ENCODE measurements at places on chromosomes 1 and 21.

GRCh38 chr1:18644013-18644399, 13.4 kb downstream of the PAX7 start:
- no peak for DNase-seq

DNA sequence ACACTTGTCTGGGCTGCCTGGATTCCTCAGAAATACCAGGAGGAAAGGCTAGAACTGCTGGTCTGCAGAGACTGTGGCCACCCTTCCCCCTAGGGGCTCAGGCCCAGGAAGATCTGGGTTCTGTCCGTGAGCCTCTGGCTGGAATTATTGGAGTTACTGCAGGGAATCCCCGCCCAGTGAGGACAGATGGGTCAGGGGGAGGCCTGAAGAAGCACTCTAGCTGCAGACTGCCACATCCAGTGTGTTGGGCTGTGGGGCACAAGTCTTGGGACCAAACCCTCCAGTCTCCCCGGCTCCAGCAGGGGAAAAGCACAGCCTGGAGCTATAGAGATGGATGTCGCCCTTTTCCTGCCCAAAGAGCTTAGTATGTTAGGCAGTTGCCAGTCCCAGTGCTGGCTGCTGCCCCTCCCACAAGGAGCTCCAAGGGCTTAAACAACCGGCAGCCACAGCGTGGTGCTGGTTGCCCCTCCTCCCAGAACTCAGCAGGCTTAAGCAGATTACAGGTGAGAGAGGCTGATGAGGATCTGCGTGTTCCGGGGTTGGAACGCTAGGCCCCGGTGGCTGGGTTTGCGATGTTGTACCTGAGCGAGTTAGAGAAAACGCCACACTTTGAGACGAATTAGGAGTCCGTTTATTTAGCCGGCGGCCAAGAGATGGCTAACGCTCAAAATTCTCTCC, 255.5 kb upstream of the LRRC7 start:
- DNase-seq, result no peak

GRCh38 chr1:34759503-34760357, at the start of gene GJB4:
GJB4 (plus strand) TSS chr1:34759740; CDS start chr1:34761255, 1,515 bp downstream.
- no peak for DNase-seq

GRCh38 chr1:230923176-230923575, 54.9 kb upstream of the C1orf198 start:
- DNase-seq, result no peak

All from RKO (cell line).